ENCODE measurements at places on chromosomes 6 and 20. TPM values are rescaled to one million over a fixed set of nuclear protein-coding genes. Genes with fewer than 3 reads are reported as not detected.

- H3K36me3 ChIP-seq: no peaks in the 10 kb centered on the region
- H3K4me1 ChIP-seq: no peaks in the 10 kb centered on the region
- H3K27me3 ChIP-seq: peaks cover 17% of the 10 kb centered on the region
- no peak overlapping the region for H3K27ac ChIP-seq
- no peak for DNase-seq
- H3K4me3 ChIP-seq: no peak overlapping the region
These were observed 169.7 kb upstream of the PTPRK start for GRCh38 chr6:128690063-128690462.

- peaks cover 3% of the 10 kb centered on the region for H3K36me3 ChIP-seq
- no peaks in the 10 kb centered on the region for H3K27me3 ChIP-seq
- H3K27ac ChIP-seq: no peak overlapping the region
- H3K4me1 ChIP-seq: peaks cover 11% of the 10 kb centered on the region
- no peak overlapping the region for H3K4me3 ChIP-seq
These were observed 19.7 kb downstream of the NINL start for GRCh38 chr20:25565578-25566157.

DNA sequence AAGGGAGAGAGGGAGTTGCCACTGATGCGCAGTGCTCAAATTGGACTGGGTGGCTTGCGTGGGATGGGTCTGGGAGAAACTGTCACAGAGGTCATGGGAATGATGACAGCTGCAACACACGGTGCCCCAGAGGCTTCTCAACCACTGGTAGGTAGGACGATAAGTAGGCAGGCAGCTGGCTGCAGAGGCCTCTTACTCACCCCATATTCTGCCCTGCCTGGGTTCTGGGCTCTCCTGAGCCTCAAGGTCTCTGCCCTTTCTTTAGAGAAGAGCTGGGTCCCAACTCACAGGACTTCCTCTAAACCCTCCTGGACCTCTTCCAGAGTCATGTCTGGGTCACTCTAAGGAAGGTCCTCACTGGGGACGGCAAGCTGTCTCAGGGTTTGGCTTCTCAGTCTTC, 37.2 kb upstream of the RNF24 start:
- no peak for DNase-seq
- H3K27ac ChIP-seq: no peak overlapping the region
- no peaks in the 10 kb centered on the region for H3K36me3 ChIP-seq

DNA sequence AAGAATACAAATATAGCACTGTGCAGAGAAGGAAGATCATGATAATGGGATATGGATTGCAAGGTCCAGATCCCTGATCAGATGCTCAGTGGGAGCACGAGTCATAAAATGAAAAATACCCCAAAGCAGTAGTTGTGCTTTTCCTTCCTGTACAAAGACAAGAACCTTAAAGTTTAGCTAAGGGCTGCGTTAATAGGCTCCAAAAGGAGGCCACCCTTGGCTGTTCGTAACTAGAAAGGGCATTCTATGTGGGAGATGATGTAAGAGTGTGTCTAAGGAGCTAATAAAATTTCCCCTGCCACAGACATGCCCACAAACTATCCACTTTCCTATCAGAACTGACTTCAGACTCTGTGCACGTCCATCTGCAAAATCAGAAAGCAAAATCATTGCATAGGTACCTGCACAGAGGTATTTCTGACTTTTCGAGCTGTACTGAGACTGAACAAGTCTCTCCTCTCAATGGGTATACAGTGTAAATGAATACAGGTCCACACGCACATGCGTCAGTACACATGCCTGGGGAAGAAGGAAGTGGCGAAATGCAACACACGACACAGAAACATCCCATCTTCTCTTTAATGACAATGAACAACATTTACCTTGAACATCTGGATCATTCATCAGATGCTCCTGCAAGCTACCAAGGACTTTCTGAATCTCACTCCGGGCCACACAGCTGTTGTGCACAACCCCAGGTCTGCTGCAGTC, 16.9 kb upstream of the ANKRD60 start:
- H3K27ac ChIP-seq: no peak overlapping the region
- no peaks in the 10 kb centered on the region for H3K27me3 ChIP-seq
- no peak overlapping the region for H3K4me3 ChIP-seq
- DNase-seq: no peak

- H3K27me3 ChIP-seq: peaks cover 28% of the 10 kb centered on the region
- no peak overlapping the region for H3K27ac ChIP-seq
- H3K36me3 ChIP-seq: no peaks in the 10 kb centered on the region
- H3K4me3 ChIP-seq: no peak overlapping the region
These were observed 8.8 kb upstream of the SRSF6 start for GRCh38 chr20:43448748-43449535.

BLOC1S5 gene
- 23.7 TPM for total RNA-seq

DNA sequence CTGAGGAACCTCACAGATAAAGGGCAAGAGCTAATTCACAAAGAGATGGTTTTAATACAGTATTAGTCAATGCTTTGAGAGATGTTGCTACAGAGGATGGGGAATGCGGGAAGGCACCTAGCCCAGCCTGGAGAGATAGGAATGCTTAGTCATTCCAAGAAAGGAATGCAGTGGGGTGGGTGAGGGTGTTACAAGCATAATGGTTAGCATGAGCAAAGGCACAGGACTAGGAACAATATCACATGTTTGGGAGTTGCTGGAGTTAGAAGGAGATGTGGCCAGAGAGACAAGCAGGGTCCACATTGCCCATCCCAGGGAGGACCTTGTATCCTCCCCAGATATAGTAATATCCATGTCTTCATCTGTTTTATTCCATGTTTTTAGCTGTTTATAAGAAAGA, 107.0 kb upstream of the OGFRL1 start:
- H3K4me3 ChIP-seq: no peak overlapping the region
- H3K27me3 ChIP-seq: peaks cover 22% of the 10 kb centered on the region
- H3K36me3 ChIP-seq: no peaks in the 10 kb centered on the region
- H3K4me1 ChIP-seq: no peaks in the 10 kb centered on the region
- no peak overlapping the region for H3K27ac ChIP-seq

GRCh38 chr6:13988049-13988738, 63.4 kb downstream of the RNF182 start:
- DNase-seq: no peak
- no peak overlapping the region for H3K27ac ChIP-seq
- peaks cover 17% of the 10 kb centered on the region for H3K27me3 ChIP-seq
- no peaks in the 10 kb centered on the region for H3K36me3 ChIP-seq
- H3K4me3 ChIP-seq: no peak overlapping the region

- H3K4me1 ChIP-seq: no peaks in the 10 kb centered on the region
- H3K4me3 ChIP-seq: no peak overlapping the region
- DNase-seq: no peak
- H3K27ac ChIP-seq: no peak overlapping the region
- H3K27me3 ChIP-seq: peaks cover 9% of the 10 kb centered on the region
These were observed 21.2 kb downstream of the ROS1 start for GRCh38 chr6:117404548-117404947.

MCCD1 gene
- total RNA-seq: not detected

VTA1 gene
- 53.8 TPM for total RNA-seq

RHAG gene
- not detected for total RNA-seq

DNA sequence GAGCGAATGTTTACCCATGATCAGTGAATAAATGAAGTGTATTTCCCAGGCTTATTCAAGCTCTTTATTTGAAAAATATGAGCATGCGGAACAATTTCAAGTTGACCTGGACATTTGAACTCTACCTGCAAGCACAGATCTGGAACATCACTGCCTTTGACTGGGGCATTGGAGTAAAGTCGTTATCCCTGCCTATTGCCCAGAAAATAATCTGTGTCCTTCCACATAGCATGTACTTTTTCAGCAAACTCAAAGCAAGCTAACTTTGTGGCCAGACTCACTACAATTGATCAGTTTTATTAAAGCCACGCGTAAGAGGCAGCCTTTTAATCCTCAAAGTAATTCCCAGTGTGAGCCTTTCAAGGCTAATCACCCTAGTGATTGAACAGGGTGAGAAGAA, 73.4 kb upstream of the PAK5 start:
- H3K27me3 ChIP-seq: peaks cover 12% of the 10 kb centered on the region
- DNase-seq: no peak
- no peak overlapping the region for H3K4me3 ChIP-seq
- no peaks in the 10 kb centered on the region for H3K36me3 ChIP-seq
- H3K4me1 ChIP-seq: no peaks in the 10 kb centered on the region
- no peak overlapping the region for H3K27ac ChIP-seq

DNA sequence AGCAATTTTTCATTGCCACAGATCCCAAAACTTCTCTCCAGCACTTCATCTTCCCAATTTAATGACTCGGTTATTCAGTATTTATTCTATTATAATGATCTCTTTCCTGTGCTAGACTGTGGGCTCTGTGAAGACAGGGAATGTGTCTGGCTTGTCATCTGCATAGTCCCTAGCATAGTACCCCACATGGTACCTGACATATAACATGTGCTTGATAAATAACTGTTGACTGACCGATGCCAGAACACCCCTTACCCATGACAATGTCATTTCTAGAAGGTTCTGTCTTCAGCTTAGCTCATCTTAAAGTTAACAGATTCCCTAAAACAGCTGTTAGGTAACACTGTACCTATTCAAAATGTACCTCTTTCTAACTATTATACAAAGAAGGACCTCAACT, 3.6 kb downstream of the PXMP4 start:
- H3K36me3 ChIP-seq: peaks cover 5% of the 10 kb centered on the region
- DNase-seq: no peak
- no peak overlapping the region for H3K4me3 ChIP-seq
- peaks cover 14% of the 10 kb centered on the region for H3K4me1 ChIP-seq

ASIP gene
- total RNA-seq: not detected
